Stimulated activated CD4-positive, alpha-beta T cell treated with anti-CD3 and anti-CD28 coated beads, Interleukin-15, amount 100 ng/mL, for 1 hour (primary cell): ENCODE measurements at places on chromosomes 16 and 17.

- DNase-seq = no peak
These were observed 14.0 kb downstream of the SOX9 start for GRCh38 chr17:72134608-72135394.

GRCh38 chr16:13808102-13808501 is 111.9 kb upstream of the ERCC4 start:
- no peak for DNase-seq

DNA sequence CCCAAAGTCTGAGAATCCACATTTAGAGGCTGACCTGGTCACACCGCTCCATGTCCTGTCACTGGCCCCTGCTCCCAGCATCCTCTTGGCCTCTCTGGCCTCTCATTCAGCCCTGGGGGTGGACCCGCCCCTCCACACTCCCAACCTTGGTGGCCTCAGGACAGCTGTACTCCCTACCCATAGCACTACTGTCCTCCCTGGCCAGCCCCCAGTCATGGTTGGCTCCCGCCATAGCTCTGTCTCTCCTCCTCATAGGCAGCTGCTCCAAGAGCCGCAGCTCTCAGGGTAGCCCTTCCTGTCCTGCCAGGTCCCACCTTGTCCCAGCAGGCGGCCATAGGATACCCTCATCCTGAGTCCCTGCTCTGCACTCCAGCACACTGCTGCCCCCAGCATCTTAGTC is 38.0 kb upstream of the PHB1 start:
- DNase-seq = no peak

DNA sequence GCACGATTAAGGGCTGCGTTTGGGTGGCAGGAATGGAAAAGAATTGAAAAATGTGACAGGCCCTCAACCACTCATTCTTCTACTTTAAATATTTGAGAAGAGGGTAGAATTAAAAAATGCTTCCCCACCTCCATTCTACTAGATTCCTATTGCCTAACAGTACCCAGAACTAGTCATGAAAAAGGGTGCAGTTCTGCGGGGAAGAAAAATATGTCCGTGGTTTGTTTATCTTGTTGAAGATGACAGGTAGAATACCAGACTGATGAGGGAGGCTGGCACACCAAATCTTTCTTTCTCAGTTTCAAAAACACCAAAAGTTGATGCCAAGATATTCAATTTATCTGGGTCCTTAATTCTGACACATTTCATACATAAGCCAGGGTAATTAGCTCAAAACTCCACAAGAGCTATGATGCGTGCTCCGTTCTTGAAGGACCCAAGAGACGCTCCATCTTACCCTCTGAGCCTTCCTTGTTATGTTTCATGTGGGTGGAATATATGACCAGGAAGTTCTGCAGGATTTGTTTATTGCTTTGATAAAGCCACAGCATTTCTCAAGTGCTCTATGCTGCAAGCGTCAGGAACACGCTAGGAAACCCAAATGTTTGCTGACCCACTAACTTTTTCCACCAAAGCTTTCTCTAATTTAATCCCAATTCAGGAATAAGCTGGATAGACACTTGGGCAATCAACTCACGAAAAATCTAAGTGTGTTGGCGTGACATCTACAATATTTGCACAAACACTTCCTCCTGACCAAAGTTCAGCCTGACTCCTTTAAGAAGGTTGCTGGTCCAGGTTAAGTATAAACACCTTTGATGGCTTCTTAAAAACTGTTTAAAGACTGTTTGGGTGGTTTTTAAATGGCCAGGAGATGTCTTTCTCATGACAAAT is 20.6 kb upstream of the GAN start:
- no peak for DNase-seq

GRCh38 chr16:88772871-88773811 is 11.9 kb downstream of the PIEZO1 start:
- DNase-seq = no peak
